Esophagus squamous epithelium (tissue), 5 donors: ENCODE measurements at places on chromosomes 7 and 10.
A peak's percentile ranks its signal among the peaks of the same experiment; 100 is the strongest.

DNA sequence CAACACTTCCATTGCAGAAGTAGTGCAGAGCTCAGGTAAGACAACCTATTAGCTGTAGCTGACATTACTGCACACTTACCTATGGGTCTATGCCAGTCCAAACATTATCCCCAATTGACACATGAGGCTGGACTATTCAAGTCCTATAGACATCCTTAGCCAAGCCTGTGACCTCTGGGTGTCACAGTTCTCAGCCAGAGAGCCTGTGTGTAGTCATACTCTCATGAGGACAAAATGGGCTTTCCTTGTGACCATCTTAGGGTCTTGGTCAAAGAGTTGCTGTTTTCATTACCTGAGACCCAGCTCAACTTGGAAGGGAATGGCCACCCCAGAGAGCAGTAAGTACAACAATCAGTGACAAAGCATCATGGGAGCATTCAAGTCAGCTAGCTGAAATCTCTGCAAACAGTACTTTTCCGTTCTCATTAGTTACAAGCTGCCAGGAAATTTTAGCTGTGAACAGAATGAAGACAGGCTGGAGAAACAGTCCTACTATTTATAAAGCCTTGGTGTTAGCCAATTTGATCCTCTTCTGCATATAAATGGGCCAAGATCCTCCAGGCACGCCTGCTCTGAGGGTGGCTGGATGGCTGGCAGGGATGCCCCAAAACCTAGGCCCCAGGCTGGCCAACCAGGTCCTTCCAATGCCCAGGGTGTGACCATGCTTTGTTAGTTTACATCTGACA lies 44.3 kb downstream of the NUDCD3 start:
- H3K4me1 ChIP-seq, result peaks cover 3% of the 10 kb centered on the region
- no peak overlapping the region for H3K4me3 ChIP-seq
- no peaks in the 10 kb centered on the region for H3K27me3 ChIP-seq
- DNase-seq, result no peak
- no peak overlapping the region for H3K27ac ChIP-seq

DNA sequence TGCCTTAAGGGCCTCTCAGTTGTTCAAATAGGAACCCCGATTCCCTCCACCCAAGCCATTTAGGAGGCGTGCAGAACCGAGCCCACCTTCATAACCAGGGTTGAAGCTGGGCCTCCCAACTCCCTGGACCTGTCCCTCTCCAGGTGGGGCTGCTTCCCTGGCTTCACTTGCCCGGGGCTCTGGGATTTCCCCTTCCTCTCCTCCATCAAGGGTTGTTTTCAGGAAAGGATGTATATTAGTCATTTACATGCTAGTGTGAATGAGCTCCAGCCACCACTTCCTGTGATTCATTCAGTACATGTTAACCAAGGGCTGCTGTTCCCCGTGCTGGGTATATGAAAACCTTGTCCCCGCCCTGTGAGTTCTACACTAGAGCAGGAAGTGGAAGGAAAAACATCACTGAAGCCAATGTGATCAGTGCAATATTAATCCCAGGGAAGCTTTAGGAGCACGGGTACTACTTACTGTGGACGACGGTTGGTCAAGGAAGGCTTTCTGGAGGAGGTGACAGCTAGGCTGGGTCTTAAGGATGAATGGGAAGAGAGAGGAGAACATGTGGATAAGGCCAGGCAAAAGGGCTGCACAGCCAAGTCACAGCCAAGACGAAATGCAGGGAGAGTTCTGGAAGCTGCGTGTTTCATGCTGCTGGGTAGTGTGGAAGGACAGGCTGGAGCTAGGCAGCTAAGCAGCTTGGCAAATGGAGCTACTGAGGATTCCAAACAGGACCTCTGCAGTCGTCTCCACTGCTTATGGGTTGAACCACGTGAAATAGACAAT lies 150.1 kb upstream of the SHH start:
- DNase-seq, result no peak
- no peak overlapping the region for H3K4me3 ChIP-seq
- peaks cover 12% of the 10 kb centered on the region for H3K4me1 ChIP-seq
- no peak overlapping the region for H3K27ac ChIP-seq
- H3K36me3 ChIP-seq, result no peaks in the 10 kb centered on the region
- H3K27me3 ChIP-seq, result no peaks in the 10 kb centered on the region

- H3K27me3 ChIP-seq, result no peaks in the 10 kb centered on the region
- no peak overlapping the region for H3K27ac ChIP-seq
- no peak overlapping the region for H3K4me3 ChIP-seq
- H3K4me1 ChIP-seq, result no peaks in the 10 kb centered on the region
- H3K36me3 ChIP-seq, result no peaks in the 10 kb centered on the region
- DNase-seq, result no peak
Measured at GRCh38 chr10:86594535-86594934, 59.8 kb upstream of the OPN4 start.

GRCh38 chr10:115947104-115947503 lies 325.9 kb downstream of the GFRA1 start:
- no peak overlapping the region for H3K27ac ChIP-seq
- H3K36me3 ChIP-seq, result no peaks in the 10 kb centered on the region
- H3K4me3 ChIP-seq, result no peak overlapping the region
- no peaks in the 10 kb centered on the region for H3K27me3 ChIP-seq
- DNase-seq, result no peak

GRCh38 chr7:159064121-159064815 lies 80.4 kb downstream of the VIPR2 start:
- H3K4me3 ChIP-seq, result no peak overlapping the region
- H3K27ac ChIP-seq, result no peak overlapping the region
- no peak for DNase-seq
- H3K4me1 ChIP-seq, result peaks cover 13% of the 10 kb centered on the region

DNA sequence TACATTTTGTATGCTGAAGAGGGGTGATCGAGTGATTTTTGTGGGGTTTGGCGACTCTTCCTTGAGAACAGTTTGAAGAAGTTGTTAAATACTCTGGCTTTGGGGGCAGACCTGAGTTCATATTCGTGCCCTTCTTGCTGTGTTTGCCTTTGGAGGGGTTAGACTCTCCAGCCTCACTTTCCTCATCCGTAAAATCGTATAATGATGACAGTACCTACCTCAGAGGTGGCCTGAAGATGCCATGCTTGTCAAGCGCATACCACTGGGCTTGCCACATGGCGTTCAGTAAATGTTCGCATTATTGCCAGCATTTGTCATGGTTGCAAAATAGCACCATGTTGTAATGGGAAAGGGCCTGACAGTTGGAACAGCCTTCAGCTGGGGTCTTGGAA lies 1.3 kb downstream of the STK17A start:
- peak overlapping the region; percentile 91 for H3K4me3 ChIP-seq
- H3K27me3 ChIP-seq, result no peaks in the 10 kb centered on the region
- H3K27ac ChIP-seq, result peak overlapping the region; percentile 94
- no peaks in the 10 kb centered on the region for H3K36me3 ChIP-seq
- peaks cover 18% of the 10 kb centered on the region for H3K4me1 ChIP-seq

DNA sequence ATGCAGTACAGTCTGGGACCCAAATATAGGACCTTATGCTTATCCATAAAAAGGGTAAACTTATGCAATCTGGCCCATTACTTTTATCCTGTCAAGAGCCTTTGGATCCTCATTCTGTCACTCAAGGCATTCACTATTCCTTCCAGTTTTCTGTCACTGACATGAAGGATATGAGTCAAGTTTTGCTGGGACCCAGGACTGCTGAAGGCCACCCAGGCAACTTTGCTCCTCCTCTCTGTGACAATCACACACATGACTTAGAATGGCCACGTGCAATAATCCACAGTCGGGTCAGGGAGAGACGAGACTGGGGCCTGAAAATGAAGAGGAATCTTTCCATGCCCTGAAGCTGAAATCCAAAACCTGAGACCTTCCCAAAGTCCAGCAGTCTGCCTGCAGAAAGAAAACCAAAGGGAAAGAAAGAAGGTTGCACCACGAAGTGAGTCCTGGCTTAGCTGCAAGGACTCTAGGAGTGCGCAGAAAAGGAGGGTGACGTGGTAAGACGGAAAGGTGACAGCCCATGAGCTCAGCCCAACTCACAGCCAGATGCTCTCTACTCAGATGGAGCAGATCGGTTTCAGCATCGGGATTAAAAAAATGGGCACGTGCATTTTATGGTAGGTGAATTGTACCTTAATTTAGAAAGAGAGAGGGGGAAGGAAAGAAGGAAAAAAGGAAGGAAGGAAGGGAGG lies 67.2 kb downstream of the VOPP1 start:
- no peaks in the 10 kb centered on the region for H3K27me3 ChIP-seq
- no peak overlapping the region for H3K4me3 ChIP-seq
- no peak for DNase-seq
- H3K27ac ChIP-seq, result no peak overlapping the region
- H3K4me1 ChIP-seq, result peaks cover 5% of the 10 kb centered on the region
- no peaks in the 10 kb centered on the region for H3K36me3 ChIP-seq
